ENCODE measurements at places on chromosomes 5 and 9. TPM values are rescaled to one million over a fixed set of nuclear protein-coding genes. Genes with fewer than 3 reads are reported as not detected.

The SPARC gene
- total RNA-seq: 1,844 TPM

The PCDHGA8 gene
- total RNA-seq: 3.0 TPM

The PDLIM7 gene
- 260 TPM for total RNA-seq

The ZNF354C gene
- 9.4 TPM for total RNA-seq

The LIX1 gene
- not detected for total RNA-seq

The TPRN gene
- total RNA-seq: 8.9 TPM

The TMEM174 gene
- total RNA-seq: not detected

The POU5F2 gene
- 2.6 TPM for total RNA-seq

The NR2F1-AS1 gene
- total RNA-seq: 26.2 TPM

The NRG2 gene
- total RNA-seq: 4.5 TPM

The SLC6A7 gene
- 0.16 TPM for total RNA-seq

The CBY3 gene
- not detected for total RNA-seq

The CNTFR gene
- not detected for total RNA-seq
